ENCODE measurements at places on chromosomes 2 and 18.

DNA sequence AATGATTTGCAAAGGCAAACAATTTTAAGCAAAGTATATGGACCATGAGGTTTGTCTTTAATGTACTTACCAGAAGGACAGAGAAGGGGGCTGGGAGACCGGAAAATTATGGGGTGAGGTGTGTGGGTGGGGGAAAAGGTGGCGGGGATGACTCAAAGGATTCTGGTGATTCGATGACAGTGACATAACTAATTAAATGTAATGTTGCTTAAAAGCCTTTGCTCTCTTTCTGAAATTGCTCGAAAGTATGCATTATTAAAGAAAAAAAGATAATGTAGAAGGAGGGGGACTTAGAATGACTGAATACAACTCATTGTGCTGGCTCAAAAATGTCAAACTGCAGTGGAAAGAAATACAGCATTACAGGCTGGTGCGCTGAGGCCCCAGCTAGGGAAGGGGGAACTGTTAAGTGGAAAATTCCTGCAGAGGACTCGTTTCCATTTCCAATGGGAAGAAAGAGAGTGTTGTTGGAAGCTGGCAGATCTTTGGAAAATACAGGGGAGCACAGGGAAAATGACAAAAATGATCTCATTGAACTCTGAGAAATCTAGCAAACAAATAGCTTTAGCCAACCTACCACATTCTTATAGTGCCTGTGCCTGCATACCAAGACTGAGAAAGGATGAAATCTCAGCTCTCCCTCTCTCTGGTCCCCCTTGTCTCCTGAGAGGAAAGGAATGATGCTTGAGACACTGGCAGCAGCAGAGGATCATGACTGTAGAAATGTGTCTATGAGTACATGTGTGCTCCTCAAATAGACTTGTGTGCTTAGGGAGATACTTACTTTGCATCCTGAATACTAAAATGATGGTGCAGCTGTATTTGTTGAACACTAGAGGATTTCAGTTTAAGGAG, 632.4 kb downstream of the NYAP2 start:
- no peak for DNase-seq

DNA sequence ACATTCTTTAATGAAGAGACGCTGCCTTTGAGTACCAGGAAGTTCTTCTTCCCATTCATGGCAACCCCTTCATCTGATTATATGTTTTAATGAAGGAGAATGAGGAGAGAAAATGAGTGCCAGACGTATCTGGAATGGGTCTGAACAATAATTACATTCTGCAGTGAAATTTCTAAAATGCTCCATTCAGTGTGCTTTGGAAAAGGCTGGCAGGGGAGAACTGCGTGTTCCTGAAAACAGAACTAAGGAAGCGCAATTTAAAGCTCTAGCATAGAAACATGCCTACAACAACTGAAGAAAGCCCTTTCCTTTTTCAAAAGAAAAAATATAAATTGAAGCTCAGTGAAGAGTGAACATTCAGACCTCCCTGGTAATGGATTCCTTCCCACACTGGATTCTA, 58.8 kb downstream of the BOD1L2 start:
- DNase-seq: no peak

DNA sequence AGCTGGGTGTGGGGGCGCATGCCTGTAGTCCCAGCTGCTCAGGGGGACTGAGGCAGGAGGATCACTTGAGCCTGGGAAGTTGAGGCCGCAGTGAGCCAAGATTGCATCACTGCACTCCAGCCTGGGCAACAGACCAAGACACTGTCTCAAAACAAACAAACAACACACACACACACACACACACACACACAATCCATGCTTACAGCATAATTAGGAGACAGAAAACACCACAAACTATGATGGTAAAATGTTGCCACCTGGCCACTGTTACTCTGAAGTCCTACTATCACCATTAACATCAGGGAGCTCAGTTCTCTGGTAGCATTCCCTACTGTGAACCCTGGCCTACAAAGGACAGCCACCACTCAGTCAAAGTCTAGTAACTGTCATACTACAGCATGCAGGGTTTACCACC, 18.3 kb downstream of the DNPEP start:
- no peak for DNase-seq

DNA sequence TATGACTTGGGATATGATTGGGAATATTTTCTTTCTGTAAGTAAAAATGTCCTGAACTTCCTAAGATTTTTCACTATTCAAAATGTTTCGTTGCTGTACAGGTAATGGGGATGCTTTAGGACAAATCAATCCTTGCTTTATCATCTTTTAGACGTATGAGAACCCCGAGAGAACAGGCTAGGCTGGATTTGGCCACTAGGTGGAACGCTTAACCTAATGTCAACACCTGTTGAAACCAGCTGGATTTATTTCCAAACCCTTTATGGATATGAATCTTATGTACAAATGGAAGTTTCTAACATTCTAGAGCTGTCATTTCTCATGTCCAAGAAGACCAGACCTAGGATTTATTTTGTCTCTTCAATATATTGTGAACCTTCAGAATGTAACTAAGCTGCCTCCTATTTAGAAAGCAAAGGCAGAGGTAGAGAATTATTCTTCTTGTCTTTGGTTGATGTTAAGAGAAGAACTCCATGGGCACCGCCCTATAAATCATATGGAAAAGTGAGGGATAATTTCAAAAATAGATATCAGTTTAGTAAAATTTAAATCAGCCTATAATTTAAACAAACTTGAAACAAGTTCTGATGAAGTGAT, 96.7 kb downstream of the PMAIP1 start:
- peak; percentile 60 for DNase-seq

DNA sequence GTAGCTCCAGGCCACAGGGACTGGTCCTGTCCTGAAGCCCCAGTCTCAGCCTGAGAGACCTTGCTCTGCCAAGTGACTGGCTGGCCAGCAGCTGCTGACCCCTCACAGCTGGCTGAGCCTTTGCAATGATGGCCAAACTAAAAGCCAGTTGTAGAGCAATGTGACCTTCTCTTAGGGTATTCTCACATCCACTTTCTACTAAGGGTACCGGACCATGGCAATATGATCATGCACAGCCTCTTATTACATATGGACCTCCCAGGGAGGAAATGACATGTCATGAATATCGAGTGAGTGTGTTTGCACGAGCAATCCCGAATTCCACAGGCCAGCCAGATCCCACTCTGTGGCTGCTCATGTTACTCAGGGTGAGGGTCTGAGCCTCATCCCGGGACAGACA, 213.9 kb downstream of the VAPA start:
- DNase-seq: no peak

GRCh38 chr2:183427558-183427957, 303.3 kb downstream of the NUP35 start:
- DNase-seq: no peak

DNA sequence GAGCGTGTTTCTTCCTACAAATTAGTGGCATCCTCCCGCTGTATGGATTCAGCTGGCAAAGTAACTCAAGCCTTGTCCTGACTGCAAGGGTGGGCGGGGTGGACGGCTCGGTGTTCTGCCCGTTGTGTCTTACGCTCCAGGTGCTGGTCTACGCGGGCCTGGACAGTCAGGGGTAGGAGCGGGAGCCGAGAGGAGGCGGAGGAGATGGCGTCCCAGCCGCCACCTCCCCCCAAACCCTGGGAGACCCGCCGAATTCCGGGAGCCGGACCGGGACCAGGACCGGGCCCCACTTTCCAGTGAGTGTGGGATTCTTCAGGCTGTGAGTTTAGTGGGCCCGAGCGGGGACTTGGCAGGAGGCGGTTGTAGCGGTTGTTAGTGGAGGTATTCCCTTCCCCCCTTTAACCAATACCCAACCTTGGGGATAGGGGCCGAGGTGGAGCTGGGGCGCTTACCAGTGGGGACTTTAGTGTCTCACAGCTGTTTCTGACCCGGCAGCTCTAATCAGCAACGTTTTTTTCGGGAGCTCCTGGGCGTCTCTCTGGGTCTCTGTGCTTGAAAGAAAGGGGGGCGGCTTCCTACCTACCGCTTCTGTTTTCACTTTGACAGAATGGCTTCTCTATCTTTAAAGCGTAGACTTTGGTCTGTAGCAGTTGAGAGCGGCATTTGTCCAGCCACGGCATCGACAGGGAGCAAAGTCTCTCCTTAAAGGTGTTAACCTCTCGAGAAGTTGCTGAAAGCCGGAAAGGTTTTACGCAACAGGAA, at the start of the genes PEX13 and PUS10:
TSS of gene PEX13 (plus strand) at position 165 of the 762 bp plus-strand sequence. CDS start at position 205, 40 bp downstream.
TSS of gene PUS10 (minus strand) at position 700 of the 762 bp plus-strand sequence. CDS start 6,365 bp downstream, outside the sequence.
- peak; percentile 78 for DNase-seq

- no peak for DNase-seq
These were observed 69.6 kb upstream of the RAB6C start for GRCh38 chr2:129909651-129910418.

DNA sequence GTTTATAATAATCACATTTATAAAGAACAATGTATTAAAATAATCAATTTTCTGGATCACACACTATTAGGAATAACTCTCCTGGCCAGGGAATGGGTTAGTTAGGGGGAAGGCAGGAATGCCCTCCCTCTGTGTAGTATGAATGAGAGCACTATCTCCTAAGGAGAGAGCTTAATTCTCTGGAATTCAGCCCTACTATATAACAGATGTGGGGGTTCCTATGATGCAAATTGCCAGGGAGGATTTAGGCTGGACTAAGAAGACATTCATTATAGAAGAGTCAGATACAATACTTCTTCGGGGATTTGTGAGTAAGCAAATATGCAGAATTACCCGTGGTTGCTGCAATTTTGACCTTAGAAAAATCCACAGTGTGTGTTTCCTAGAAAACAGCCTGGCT, 250.1 kb upstream of the VRK2 start:
- no peak for DNase-seq

DNA sequence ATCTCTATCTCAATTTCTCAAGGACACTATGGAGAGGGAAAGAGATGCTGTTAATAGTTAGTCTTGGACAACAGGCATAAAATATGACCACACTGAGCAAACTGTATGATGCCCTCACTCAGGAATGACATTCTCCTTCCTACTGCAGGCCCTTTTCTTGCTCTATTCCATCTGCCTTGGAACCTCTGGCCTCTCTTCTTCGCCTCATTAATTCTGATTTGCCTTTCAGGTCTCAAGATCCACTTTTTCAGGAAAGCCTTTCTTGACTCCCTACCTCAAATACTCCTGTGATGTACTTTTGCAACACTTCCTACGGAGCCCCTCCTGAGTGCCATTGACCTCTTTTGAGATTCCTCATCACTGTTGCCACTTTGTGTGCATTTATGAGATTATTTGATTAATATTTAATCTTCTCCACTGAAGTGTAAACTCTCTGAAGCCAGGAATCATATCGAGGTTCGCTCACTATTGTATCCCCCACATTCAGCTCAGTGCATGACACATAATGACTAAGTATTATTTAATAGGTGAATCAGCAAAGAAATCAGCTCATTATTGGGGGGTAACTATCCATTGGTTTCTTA, 21.3 kb upstream of the SPP2 start:
- DNase-seq: no peak

DNA sequence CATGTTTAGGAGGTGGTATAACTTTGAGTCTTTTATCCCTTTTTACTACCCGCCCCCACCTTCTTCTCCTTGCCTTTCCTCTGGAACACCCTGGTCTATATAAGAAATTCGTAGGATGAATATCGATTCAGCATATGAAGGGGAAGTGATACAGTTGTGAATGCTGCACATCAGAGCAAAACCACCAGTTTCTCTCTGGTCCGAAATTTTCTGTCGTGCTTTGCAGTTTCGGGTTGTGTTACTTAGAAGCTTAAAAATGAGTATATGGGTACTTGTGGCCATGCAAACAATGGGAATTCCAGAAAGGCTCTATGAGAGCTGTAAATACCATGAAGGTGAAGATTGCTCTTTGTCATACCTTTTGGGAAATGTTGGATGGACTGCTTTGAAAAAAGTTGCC, 60.6 kb downstream of the DAW1 start:
- no peak for DNase-seq

DNA sequence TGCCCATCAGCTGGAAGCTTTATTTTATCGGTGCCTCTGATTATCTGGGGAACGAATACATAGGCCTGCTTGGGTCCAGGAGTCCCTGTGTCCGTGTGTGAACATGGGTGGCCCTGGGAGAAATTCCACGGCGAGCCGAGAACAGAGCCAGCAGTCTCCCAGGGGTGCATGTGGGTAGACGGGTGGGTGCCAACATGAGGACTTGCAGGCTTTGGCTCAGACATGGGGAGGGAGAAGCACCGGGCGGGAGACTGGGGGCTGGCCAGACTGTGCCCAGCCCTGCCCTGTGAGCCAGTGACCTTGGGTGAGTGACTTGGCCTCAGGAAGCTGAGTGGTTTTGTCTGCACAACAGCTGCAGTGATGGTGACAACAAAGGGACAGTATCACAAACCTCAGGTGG, 44.2 kb upstream of the SALL3 start:
- no peak for DNase-seq

- no peak for DNase-seq
These were observed 11.8 kb upstream of the ZFP36L2 start for GRCh38 chr2:43238176-43238575.

- DNase-seq: no peak
These were observed 634 bp upstream of the MSGN1 start for GRCh38 chr2:17815468-17816184.

DNA sequence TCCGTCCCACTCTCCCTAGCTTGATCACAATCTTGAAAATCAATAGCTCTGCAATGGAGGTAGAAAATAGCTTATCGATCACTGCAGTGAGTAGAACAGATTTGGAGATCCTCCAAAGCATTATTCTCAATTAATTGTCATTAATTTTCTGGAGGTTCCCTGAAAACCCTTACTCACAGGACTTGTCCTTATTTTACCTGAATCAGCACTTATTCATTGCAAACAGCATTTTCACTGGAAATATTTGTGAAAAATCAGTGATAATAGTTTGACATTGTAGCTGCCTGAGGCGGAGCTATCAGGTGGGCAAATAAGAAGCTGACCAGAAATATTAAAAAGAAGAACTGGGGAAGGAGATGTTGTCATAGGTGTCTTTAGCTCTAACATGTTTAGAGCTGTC, 294.6 kb upstream of the ZSWIM2 start:
- no peak for DNase-seq

DNA sequence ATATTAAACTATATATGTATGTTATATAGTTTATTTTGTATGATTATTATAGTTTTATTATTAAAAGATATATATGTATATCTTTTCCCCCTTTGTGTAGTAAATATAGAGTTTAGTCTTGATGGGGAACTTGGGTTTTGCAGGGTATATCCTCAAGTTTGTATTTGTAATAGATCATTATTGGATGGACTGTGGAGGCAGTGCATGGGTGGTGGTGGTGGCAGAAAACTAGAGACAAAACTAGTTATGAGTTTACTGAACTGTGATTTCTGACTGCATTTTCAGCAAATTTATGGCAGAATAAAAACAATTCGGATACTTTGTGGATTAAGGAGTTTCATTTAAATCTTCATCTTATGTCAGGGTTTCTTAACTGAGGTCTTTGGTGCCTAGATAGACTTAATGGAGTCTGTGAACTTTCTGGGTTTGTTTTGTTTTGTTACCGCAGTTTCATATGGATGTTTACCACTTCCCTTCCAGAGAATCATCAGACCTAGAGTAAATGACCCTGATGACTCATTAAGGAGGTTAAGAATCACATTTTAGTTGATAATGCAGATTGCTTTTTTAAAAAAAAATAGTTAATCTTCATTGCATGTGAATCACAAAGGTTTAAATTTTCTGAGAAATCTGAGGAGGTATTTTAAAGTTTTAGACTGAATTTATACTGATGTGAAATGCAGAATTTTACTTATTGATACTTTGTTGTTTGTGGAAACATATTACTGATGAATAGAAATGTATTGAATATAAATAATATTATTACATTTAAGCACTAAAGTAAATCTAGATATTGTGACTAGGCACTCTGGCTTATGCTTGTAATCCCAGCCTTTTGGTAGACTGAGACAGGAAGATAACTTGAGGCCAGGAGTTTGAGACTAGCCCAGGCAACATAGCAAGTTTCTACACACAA, 14.5 kb downstream of the EPC2 start:
- DNase-seq: no peak

GRCh38 chr2:203732953-203733510, 26.6 kb downstream of the CD28 start:
- no peak for DNase-seq

- DNase-seq: no peak
These were observed 67.3 kb downstream of the SNORC start for GRCh38 chr2:232937278-232937906.
